Mesenteric fat pad (tissue), 1 donor: ENCODE measurements at places on chromosomes 16 and 17. TPM values are rescaled to one million over a fixed set of nuclear protein-coding genes. Genes with fewer than 3 reads are reported as not detected.

Gene CCL3
- total RNA-seq: 33.7 TPM

Gene NT5C3B
- total RNA-seq: 43.8 TPM

Gene ABCC3
- total RNA-seq: 52.8 TPM

Gene USP43
- not detected for total RNA-seq

Gene NATD1
- 17.4 TPM for total RNA-seq

Gene SLC5A11
- total RNA-seq: 0.16 TPM

Gene RAP1GAP2
- 10.4 TPM for total RNA-seq

Gene CNGB1
- total RNA-seq: not detected

Gene KRTAP3-1
- total RNA-seq: not detected

Gene TLCD3B
- not detected for total RNA-seq

Gene KRTAP2-4
- not detected for total RNA-seq

Gene DPEP3
- total RNA-seq: 0.16 TPM

Gene SSTR5
- not detected for total RNA-seq

Gene MYH13
- total RNA-seq: not detected

Gene BCL6B
- total RNA-seq: 32.2 TPM

Gene CHRNB1
- total RNA-seq: 6.8 TPM

Gene TBC1D3C
- total RNA-seq: 0.19 TPM

Gene GNAO1
- 3.0 TPM for total RNA-seq

Gene GSG1L
- total RNA-seq: not detected

Gene TMEM106A
- total RNA-seq: 25.4 TPM

Gene KRTAP16-1
- not detected for total RNA-seq

Gene CASKIN1
- 0.06 TPM for total RNA-seq

Gene TAX1BP3
- total RNA-seq: 96.6 TPM

Gene RNU2-1
- 7,388 TPM for total RNA-seq

Gene TAOK1
- 99.0 TPM for total RNA-seq

Gene CDRT15L2
- total RNA-seq: not detected

Gene ACSM3
- total RNA-seq: 1.3 TPM

Gene DBNDD1
- 2.6 TPM for total RNA-seq

Gene ABCC12
- total RNA-seq: not detected

Gene INCA1
- total RNA-seq: 0.71 TPM
